NCI-H2171 treated with DMSO at 0.1 percent for 48 hours (cell line): ENCODE measurements at places on chromosomes 1 and 21.

- no peak for DNase-seq
These were observed 31.0 kb upstream of the CLDN14 start for GRCh38 chr21:36510911-36511310.

DNA sequence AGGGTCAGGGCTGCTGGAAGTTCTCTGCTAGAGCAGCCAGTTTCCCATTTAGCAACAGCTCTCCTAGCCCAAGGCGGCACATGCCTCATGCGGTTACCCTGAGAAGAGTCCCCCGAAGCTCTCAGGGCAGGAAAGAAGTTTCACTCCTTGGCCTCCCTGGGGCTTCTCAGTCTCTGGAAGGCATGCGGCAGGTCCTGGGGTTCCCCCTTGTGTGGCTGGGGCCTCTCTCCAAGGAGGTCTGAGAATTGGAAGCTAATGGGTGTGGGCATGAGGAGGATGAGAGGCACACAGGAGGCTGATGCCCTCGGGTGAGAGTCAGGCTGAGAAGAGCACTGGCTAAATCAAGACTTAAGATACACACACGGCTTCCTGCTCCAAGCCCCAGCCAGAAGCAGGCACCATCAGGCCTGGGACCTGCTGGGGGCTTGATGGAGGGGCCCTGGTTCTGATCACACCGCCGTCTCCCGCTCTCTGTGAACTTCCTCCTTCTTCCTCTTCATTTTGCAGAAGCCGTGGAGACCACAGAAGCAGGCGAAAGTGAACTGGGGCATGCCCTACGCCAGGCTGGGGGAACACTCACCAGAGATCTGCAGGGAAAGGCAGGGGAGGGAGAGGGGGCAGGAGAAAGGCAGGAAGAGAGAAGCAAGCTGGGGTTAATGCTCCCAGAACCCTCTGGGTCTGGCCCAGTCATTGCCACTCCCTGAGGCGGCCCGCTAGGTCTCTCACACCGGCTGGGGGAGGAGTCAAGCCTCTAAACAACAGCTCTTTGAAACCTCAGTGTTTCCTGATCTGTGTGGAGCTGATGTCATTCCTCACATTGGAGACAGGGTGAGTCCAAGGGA lies 15.1 kb downstream of the BLACAT1 start:
- DNase-seq, result peak; percentile 32

DNA sequence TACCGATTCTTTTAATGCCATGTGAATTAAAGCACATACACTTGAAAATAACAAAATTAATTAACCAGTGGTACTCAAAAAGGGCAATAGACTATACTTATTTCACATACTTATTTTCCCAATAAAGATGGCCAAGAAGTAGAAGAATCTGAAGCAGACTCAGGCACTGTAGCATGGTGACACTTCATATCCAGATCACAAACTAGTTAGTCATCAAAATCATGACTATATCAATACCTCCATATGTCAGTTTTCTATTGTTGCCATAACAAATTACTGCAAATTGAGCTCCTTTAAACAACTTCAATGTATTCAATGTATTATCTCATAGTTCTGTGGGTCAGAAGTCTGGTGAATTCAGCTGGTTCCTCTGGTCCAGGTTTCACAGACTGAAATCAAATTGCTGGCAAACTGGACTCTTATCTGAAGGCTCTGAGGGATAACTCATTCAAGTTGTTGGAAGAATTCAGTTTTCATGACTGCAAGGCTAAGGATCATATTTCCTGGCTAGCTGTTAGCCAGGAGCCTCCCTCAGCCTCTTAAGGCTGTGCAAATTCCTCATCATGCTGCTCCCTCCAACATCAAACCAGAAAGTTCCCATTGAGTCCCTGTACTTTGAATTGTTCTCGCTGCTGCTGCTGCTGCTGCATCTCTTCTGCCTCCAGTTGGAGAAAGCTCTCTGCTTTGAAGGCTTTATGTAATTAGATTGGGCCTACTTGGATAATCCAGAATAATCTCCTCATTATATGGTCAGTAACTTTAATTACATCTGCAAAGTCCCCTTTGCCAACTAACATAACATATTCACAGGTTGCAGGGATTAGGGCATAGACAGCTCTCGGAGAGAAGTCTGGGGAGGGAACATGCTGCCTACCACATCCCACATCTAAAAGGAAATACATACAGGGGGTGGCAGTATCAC lies 91.5 kb downstream of the MRPL39 start:
- DNase-seq, result no peak

- DNase-seq, result no peak
These were observed 12.8 kb downstream of the PROK1 start for GRCh38 chr1:110463725-110464124.

DNA sequence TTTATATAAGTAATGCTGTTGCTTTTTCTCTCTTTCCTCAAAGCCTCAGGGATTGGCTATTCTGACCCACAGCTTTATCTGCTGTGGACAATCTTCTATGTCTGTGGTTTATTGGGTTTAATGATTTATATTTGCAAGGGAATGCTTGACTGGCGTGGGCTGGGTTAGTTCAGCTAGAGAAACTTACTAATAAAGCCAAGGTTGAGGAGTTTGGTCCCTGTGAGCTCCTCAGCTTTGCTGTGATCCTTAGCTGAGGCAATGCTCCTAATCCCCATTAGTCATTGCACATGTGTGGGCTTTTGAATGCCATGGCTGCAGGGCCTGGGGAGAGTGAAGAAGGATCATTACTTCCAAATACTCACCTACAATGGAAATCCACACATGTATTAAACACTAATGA lies 179.3 kb downstream of the ZNF326 start:
- DNase-seq, result no peak

GRCh38 chr1:193322211-193322610 lies 135.8 kb upstream of the B3GALT2 start:
- DNase-seq, result no peak

GRCh38 chr1:162283657-162284056 lies 93.0 kb downstream of the SPATA46 start:
- DNase-seq, result no peak

DNA sequence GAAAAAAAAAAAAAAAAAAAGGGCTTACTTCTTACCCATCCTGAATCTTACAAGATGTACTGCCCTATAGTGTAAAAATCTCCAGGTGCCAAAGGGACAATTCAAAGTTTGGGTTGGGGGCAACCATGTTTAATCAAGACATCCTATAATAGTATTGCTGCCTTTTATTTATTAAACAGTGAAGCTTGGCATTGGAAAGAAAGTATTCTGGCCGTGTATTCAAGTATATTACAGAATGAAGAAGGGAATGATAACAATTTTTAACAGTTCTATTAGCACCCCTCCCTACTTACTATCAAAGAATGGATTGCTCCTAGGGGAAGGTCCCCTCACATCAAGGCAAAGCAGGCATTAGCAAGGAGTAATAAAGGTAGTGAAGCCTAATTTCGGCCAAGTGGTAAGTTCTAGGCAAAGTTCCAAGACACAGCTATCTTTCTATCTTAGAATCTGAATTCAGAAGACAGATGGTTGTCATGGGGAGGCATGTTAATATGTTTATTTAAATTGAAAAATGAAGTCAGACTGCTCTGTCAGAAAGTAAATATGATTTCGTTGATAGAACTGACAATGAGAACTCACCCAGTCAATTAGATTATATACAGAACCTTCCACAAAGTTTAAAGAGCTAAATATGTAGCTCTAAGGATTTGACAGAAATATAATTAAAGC lies 24.6 kb downstream of the ST7L start:
- DNase-seq, result peak; percentile 47

DNA sequence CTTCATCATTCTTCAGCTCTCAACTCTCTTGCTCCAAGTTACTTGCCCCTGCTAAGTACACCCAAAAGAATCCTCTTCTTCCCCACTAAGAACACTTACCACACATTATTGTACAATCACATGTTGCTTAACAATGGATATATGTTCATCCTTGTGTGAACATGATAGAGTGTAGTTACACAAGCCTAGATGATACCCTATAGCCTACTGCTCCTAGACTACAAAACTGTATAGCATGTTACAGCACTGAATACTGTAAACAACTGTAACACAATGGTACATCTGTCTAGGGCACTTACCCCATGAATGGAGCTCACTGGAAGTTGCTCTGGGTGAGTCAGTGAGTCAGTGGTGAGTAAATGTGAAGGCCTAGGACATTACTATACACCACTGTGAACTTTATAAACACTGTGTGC lies 77.4 kb downstream of the RERE start:
- no peak for DNase-seq

DNA sequence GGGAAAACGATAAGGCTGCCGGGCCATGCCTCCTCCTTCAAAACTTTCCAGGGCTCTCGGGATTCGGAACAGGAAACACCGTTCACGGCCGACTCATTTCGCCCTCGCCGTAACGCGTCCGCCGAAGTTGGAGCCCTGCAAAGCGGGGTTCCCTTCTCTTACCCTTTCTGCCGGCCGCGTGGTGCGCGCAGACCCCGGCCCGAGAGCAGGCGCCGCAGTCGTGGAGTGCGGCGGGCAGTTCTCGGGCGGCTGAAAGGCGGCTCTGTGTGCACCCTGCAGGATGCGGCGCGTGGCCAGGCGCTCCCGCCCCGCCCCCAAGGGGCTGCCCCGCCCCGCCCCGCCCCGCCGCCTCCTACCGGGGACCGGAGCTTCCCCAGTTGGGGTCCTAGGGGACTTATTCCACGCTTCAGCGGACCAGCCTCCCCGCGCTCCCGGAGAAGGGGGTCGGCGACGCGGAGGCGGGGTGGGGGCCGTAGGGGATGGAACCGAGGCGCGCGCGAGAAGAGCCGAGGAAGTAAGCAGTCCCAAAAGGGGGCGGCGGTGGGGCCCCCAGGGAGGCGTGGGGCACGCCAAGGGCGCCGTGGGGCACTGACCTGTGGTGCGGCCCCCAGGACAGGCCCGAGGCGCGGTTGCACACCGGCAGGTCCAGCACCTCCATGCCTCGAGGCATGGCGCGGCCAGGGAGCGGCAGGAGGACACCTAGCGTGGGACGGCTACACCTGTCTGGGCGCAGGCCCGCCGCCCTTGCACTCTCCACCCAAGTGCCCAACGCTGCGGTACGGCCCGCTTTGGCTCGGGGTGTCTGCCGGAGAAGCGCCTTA lies at the start of gene MCOLN2:
Gene MCOLN2, minus strand, starts transcription at position 268 of the 821 bp plus-strand sequence. Its CDS starts 241 bp downstream, at position 27.
- peak; percentile 37 for DNase-seq

- no peak for DNase-seq
These were observed 161.2 kb downstream of the NPHP4 start for GRCh38 chr1:5830771-5831599.

DNA sequence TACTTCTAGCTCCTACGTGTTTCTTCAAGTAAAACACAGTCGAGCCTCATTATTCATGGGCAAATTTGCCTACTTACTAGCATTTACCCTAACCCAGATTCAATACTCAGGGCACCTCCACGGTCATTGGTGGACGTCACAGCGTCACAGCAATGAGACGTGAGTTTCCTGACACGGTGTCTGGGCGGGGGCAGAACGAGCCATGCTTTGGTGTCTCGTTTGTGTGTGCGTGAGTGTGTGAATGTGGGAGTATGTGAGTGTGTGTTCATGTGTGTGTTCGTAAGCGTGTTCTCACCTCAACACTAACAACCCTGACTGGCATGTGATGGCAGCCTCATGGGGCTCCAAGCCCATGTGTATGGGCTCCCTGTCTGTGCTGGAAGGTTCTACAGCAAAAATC lies 17.5 kb upstream of the COL18A1 start:
- DNase-seq, result no peak

GRCh38 chr1:229164348-229164747 lies 106.6 kb upstream of the RAB4A start:
- DNase-seq, result no peak

DNA sequence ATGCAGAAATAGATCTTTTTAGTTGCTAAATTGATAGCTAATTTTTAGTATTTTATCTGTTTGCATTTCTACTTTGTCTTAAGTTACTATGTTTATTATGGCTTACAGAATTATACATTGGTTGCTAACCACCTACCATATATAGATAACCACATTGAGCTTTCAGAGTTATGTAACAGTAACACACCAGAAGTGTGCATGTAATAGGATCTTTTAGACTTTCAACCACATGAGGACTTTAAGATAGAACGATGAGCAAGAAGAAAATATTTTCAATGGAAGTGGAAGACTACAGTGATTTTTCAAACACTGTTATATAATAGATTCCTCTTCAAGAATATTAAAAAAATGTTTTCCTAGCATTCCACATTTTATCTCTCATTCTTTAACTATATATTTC lies 28.8 kb downstream of the TOR1AIP1 start:
- DNase-seq, result no peak

GRCh38 chr1:77548285-77548684 lies 134.2 kb downstream of the ZZZ3 start:
- no peak for DNase-seq

- DNase-seq, result no peak
These were observed 15.3 kb downstream of the CD55 start for GRCh38 chr1:207336559-207337467.

GRCh38 chr1:108704496-108704895 lies 8.2 kb upstream of the FNDC7 start:
- DNase-seq, result no peak

- DNase-seq, result peak; percentile 48
These were observed 28.0 kb upstream of the PLEKHG5 start for GRCh38 chr1:6519491-6519934.

- DNase-seq, result no peak
These were observed 70.5 kb upstream of the GADD45A start for GRCh38 chr1:67614511-67614934.

DNA sequence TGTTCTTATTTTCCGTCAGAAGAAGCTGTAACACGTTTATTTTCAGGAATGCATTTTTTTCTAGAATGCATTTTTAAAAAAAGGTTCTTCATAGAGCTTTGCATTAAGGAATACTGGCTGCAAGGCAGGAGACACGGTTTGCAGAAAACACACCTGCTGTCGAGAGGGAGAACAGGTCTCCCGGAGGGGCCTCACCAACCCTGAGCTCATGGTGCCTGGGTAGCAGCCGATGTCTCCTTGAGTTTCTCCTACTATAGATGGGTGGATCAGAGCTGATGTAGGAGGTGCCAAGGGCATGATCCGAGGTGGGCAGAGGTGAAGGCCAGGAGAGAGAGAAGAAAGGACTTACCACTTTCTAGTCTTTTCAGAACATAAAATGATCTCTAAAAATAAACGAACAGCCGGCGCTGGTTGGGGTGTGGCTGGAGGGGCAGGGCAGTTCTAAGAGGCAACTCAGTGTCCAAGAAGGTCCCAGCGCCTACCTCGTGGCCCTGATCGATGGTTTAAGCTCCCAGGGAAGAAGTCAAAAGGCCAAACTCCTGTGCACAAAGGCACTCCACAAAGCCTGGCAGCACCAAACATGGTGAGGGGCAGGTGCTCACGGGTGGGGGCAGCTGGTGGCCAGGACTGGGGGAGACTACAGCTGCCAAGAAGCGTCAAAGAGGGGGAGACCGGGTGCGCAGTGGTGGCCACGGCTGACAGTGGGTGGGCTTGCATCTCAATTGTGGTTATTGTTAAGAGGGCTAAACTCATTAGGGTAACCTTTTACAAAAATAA lies 12.2 kb downstream of the MORN1 start:
- no peak for DNase-seq

DNA sequence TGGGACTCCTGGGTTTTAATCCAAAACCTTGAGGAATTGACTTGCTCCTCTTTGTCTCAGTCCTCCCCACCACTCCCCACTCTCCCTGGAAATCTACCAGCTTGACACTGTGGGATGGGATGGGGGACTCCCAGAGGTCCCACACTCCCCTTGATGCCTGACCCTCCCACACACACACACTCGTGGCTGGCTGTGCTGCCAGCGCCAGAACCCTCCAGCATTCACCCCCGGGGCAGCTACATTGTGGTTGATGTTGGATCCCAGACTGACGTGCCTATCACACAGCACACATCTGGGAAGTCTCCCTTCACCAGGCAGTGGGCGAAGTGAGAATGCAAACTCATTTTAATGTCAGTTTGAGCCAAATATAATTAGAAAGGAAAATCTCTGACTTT lies 10.0 kb downstream of the KIRREL1 start:
- DNase-seq, result no peak

GRCh38 chr1:31111290-31111951 lies 45.9 kb upstream of the PUM1 start:
- DNase-seq, result no peak

- DNase-seq, result no peak
These were observed 39.4 kb upstream of the HIVEP3 start for GRCh38 chr1:41958015-41958673.
